Renal cortex interstitium (tissue), 15 donors: ENCODE measurements at places on chromosomes 7 and 10.

GRCh38 chr10:63171255-63171855, 38.2 kb downstream of the NRBF2 start:
- DNase-seq, result no peak

- no peak for DNase-seq
Measured at GRCh38 chr7:7427363-7427762, 108.3 kb downstream of the COL28A1 start.

GRCh38 chr10:3568983-3569382, 216.0 kb downstream of the KLF6 start:
- no peak for DNase-seq

GRCh38 chr7:151087245-151088018, 1.2 kb downstream of the AGAP3 start:
- DNase-seq, result no peak

DNA sequence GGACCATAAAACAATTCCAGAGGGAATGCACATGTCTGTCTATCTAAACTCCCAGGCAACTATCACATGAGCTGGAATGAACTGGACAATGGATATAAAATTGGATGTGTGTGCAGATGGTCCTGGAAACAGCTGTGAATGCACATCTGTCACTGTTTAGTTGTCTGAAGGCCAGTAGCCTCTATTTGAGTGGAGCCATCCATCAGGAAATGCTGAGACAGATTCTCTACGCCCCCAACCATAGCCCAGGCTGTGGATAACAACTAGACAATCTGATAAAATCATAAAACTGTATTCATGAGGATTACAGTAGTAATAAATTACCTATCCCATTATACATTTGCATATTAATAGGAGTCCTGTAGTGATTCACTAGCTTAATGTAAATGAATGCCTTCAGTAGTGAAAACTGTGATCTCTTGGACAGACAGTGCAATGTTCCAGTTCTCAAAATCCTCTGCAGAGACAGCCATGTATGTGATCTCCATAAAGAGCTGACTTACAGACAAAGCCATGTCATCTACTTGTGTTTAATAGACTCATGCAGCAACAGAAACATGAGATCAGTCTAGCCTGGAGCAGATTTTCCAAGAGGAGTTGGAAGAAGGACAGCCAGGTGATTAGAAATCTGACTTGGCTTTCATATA, 907.6 kb downstream of the KCNMA1 start:
- peak; percentile 7 for DNase-seq

- peak; percentile 35 for DNase-seq
Measured at GRCh38 chr7:33185786-33186185, 56.4 kb downstream of the BBS9 start.

DNA sequence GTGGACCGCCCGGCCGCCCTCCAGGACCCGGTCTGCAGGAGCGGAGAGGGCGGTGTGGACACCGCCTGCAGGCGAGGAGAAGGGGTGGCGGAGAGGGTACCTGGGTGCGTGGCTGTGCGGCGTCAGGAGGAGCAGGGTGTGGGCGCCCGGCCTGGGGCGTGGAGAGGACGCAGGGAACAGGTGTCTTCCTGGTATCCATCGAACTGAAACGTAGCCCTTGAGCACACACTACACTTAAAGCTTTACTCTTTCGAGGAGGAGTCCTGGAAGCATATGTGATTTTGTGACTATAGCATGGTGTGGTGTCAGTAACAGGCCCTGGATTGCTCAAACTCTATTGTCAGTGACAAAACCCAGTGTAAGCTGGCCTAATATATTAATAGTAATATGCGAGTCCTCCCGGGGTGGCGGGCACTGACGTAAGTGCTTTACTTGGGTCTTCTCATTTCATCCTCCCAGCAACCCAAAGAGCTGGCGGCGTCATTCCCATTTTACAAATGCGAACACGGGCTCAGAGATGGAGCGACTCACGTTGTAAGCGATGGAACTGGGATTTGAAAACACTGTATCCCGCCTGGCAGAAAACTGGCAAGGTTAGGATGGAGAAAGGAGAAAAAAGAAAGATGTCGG, 508 bp upstream of the TECPR1 start:
- no peak for DNase-seq

- DNase-seq, result no peak
Measured at GRCh38 chr7:29106669-29106988, 39.7 kb downstream of the CPVL start.
